Stimulated activated CD4-positive, alpha-beta T cell treated with anti-CD3 and anti-CD28 coated beads, Interleukin-1b, Interleukin-23, amount 100 ng/mL, for 1 hour (primary cell): ENCODE measurements at places on chromosomes 1 and 21.

GRCh38 chr1:245084551-245084950 lies 70.2 kb upstream of the KIF26B start:
- DNase-seq: no peak

- peak; percentile 5 for DNase-seq
These were observed 70.2 kb downstream of the SH3GLB1 start for GRCh38 chr1:86774305-86775295.

GRCh38 chr1:177865807-177866206 lies 104.1 kb downstream of the SEC16B start:
- DNase-seq: no peak

- DNase-seq: no peak
These were observed 28.0 kb downstream of the SLAMF1 start for GRCh38 chr1:160618763-160619274.

DNA sequence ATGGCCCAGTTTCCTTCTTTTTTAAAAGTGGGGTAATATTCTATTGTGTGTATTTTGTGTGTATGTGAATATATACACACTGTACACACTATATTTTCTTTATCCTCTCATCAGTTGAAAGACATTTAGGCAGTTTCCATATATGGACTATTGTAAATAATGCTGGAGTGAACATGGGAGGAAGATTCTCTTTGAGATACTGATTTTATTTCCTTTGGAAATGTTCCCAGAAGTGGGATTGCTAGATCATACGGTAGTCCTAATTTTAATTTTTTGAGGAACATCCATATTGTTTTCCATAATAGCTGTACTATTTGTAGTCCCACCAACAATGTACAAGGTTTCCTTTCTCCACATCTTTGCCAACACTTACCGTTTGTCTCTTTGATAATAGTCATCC lies 51.0 kb downstream of the F3 start:
- no peak for DNase-seq

GRCh38 chr1:11842154-11843041 lies 5.2 kb downstream of the NPPA start:
- DNase-seq: no peak
